NCI-H748 treated with DMSO at 0.1 percent for 48 hours (cell line): ENCODE measurements at places on chromosomes 11 and 22.

DNA sequence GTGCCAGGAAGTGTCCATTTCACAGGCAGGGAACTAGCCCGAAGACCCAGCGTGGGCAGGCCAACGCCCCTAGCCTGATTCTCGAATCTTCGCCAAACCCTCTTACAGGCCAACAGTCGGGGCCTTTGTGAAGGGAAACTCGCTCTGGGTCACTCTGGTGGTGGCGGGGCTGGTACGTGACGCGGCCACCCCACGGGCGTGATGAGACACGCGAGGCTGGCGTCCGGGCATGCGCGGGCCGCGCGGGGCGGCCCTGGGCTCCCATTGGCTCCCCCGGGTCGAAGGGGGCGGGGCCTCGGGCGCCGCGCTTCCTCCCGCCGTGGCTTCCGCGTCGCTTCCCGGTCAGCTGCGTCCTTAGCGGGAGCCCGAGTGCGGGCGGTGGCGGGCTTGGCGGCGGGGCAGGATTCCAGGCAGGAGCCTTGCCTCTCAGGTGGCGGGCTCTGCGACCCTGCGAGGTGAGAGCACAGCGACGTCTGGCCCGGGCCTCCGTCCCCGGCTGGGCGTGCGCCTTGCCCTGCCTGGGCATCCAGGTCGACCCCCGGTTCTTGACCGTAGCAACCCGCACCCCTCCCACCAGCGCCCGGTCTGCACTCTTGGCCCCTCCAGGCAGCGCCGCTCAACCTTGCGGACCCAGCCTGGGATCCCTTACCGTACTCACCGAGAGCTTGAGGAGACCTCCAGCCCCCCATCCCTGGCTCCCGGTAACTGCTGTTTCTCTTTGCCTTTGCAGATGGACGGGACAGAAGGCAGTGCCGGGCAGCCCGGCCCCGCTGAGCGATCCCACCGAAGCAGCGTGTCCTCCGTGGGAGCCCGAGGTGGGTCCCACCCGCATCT is at the start of gene FRMD8:
Gene FRMD8, plus strand, starts transcription at position 331 of the 834 bp plus-strand sequence. Its CDS starts 400 bp downstream, at position 731.
- peak; percentile 63 for DNase-seq

GRCh38 chr11:128451652-128452470 is 135.5 kb downstream of the ETS1 start:
- peak; percentile 74 for DNase-seq

- DNase-seq: no peak
Measured at GRCh38 chr11:94018721-94019120, 2.4 kb upstream of the HEPHL1 start.

DNA sequence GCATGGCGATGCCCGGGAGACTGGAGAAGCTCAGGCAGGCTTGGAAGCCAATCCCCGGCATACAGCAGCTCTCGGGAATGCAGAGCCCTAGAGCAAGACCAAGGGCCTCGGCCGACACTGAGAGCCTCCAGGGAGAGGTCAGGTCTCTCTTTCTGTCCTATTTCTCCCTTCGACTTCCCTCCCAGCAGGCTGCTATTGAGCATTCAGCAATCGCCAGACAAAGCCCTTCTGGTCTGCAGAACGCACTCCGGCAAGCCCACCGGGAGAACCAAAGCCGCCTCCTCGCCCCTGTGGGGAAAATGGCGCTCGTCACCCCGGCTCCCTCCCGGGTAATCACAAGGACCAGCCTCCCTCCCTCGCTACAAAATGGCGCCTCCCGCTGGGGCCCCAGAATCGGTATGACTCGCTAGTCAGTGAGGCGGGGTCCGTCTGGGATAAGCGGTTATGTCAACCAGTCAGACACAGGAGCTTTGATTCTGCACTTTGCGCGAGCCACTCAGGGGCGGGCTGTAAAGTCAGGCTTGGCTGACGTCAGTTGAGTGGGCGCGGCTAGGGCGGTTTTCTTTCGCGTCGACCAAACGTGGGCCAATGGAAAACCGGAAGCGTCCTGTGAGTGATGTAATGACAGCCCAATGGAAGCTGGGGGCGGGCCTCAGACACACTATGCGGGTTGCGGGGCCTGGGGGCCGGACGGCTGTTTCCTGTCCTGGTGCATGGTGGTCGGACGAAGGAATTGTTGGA is at the start of gene ZNF143:
Gene ZNF143, plus strand, starts transcription at position 691 of the 741 bp plus-strand sequence. CDS start 10,297 bp downstream, outside the sequence.
- DNase-seq: peak; percentile 99

- no peak for DNase-seq
Measured at GRCh38 chr22:38491707-38492348, 14.3 kb downstream of the DDX17 start.

DNA sequence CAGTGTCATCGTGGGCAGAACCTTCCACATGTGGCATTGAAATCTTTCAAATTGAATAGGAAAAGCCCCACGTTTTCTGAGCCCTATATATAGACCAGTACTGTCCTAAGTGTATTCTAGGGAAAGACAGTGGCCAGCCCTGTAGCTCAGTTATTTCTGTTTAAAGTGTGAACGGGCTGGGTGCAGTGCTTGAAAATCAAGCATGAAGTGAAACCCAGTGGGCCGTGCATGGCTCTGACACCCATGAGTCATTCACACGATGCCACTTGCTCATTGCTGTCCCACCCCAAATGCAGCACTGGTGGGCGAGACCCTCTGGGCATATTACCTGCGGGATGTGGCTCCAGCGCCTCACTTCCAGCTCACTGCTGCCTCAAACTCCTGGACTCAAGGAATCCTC is 29.8 kb upstream of the CCDC188 start:
- no peak for DNase-seq

GRCh38 chr11:106001304-106002012 is 20.6 kb downstream of the MSANTD4 start:
- no peak for DNase-seq

- no peak for DNase-seq
Measured at GRCh38 chr22:43239956-43240355, 53.0 kb upstream of the TTLL12 start.

- DNase-seq: no peak
Measured at GRCh38 chr11:115181538-115181937, 322.7 kb downstream of the CADM1 start.

DNA sequence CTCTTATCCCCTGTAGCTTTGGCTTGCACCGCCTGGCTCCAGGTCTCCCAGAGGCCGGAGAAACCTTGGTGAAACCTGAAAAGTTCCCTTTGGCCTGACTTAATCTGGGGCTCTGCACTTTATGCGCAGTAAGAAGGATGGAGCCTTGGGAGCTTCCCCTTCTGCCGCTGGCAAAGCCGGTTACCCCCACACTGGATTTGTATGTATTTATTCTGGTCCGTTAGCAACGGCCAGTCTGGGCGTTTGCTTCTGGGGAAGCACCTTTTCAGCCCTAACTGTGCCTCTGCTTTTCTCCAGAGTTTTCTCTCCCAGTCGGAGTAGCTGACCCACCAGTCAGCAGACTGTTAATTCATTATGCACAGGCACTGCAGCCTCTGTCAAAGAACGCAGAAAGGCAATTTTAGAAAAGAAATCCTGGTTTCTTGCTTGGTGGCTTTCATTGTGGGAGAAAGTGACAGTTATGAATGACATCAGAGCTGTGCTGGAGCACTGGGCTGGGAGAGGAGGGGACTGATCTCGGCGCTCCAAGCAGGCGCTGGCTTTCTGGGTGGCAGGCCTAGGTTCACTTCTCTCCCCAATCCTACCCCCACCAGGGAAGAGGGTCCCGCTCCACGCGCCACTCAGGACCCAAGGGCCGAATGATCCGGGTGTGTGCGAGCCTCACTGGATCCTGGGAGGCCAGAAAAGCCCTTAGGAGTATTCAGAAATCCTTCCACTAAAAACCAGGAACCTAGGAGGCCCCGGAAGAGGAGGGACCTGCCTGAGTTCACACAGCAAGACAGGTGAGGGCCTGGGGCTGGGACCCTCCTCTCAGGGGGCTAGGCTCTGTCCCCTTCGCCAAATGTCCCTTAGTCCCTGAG is 70.2 kb downstream of the RTL6 start:
- no peak for DNase-seq

- no peak for DNase-seq
Measured at GRCh38 chr11:119573858-119574257, 150.9 kb upstream of the THY1 start.
